ENCODE measurements at places on chromosomes 6 and 20.

DNA sequence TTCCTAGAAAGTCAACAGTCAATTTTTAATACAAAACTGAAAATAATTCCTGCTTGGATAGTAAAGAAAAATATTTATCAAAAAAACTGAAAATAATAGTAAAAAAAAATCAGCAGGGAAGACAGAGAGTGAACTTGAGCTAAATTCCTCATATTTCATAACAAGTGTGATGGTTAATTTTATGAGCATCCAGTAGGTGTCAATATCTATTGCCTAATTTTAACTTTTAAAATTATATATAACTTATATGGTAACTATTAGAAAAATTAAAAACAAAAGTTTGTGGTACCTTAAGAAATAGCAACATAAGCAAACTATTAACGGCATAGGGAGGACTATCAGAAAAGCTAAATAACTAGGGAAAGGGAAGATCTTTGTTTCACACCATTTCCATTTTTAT lies 2.1 kb downstream of the EPM2A start:
- DNase-seq, result no peak

GRCh38 chr6:66326228-66326627 lies 619.2 kb upstream of the EYS start:
- no peak for DNase-seq

DNA sequence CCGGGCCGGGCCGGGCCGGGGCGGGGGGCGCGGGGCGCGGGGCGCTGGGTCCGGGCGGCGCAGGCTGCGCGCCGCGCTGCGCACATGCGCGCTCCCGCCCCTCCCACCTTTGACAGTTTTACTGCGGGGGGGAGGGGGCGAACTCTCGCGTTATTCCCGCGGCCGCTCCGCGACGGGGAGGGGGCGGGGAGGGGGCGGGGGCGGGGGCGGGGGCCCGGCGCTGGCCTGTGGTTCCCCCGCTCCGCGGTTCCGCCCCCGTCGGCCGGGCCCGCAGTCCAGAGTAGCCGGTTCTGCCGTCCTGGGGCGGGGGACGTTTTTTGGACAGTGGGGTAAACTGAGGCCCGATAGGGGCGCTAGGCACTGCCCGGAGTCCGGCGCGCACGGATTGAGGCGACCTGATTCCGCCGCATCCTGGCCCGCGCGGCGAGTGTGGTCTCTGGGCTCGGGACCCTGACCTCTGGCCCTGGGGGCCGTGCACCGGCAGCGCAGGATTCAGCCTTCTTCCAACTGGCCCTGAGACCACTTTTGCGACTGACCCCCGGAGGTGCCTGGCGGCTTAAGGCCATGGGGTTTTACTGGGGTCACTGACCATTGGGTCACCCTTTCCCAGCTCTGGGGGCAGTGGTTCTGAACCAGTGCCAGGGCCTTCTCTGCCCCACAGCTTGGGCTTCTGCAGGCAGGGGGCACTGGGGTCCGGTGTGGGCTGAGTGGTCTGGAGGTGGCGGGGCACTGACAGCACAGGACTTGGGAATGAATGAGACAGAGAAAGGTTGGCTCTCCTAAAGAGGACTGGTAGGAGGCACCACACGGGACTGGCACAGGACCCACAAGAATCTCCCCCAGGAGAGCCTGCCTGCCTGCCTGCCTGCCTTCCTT lies at the start of gene ZNF512B:
Gene ZNF512B (minus strand): TSS at position 93 of the 876 bp plus-strand sequence. CDS start 1,980 bp downstream, outside the sequence.
- DNase-seq, result peak; percentile 66

DNA sequence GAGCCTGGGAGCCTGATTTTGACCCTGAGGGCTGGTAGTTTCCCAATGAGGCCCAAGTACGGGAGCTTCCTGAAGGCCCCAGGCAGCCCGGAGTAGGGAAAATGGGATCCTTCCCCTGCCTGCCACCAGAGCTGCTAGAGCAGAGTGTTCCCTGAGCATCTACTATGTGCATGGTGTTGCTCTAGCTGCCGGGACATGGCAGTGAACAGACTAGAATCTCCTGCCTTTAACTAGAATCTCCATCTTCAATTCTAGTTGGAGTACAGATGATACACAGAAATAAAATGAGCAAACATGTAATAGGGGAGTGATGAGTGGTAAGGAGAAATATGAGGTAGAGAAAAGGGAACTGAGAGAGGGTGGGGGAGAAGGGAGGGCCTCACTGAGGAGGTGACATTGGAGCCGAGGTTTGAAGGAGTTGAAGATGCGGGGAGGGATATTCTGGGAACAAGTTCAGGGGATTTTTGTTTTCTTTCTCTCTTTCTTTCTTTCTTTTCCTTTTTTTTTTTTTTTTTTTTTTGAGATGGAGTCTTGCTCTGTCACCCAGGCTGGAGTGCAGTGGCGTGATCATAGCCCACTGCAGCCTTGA lies 18.5 kb downstream of the VSTM2L start:
- DNase-seq, result no peak

- no peak for DNase-seq
Observed at GRCh38 chr20:42985628-42986027, 204.1 kb downstream of the PTPRT start.

GRCh38 chr6:152874846-152875568 lies 107.8 kb downstream of the FBXO5 start:
- DNase-seq, result no peak

DNA sequence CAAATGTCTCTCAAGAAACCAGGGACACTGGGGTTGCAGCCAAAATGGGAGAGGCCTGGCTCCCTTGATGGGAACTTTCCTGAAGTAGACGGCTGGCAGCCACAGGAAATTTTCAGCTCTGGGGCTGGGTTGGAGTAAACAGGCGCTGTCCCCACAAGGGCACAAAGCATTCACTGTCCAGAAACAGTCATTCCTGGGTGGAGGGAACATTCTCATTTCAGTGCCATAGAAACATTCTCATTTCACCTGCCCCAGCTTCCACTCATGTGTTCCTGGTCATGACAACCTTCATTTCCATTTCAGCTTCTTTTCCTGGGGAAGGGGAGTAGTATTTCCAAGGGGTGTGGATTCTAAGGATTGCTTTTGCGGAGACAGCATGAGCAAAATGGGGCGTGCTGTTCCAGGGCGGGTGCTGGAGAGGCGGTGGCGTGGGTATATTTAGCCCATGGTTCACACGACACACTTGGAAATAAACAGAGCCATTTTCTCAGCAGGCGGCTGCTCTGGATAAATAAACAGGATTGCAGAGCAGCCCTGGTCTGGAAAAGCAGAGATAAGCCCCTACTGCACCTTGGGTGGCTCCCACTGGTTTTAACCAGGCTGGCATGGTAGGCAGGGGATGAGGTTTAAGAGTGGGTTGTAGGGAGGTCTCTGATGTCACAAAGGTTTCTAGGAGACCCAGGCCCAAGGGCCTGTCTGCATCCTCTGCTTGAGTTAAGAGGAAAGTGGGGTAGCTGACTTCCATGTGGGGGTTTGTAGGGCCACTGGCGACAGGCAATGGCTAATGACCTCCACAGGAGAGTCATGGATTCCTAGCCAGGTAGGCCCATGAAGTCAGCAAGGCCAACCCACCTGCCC lies 32.9 kb downstream of the COX4I2 start:
- DNase-seq, result no peak

DNA sequence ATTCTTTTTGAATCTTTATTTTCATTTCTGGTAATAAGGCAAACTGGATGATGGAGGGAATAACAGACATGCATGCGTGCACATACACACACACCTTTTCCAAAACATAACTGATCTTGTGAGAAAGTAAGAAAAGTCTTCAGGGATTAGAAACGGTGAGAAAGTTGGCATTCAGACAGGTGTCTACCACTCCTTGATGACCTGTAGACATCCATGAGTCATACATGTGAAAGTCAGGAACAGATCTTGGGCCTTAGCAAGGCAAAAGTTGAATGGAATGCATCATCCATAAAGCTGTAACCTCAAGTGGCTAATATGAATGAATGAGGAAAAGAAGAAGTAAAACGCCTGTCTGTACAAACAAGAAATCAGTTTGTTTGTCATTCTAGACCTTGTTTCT lies 97.3 kb downstream of the GRIK2 start:
- no peak for DNase-seq

GRCh38 chr6:116767715-116768114 lies 2.2 kb upstream of the FAM162B start:
- no peak for DNase-seq

DNA sequence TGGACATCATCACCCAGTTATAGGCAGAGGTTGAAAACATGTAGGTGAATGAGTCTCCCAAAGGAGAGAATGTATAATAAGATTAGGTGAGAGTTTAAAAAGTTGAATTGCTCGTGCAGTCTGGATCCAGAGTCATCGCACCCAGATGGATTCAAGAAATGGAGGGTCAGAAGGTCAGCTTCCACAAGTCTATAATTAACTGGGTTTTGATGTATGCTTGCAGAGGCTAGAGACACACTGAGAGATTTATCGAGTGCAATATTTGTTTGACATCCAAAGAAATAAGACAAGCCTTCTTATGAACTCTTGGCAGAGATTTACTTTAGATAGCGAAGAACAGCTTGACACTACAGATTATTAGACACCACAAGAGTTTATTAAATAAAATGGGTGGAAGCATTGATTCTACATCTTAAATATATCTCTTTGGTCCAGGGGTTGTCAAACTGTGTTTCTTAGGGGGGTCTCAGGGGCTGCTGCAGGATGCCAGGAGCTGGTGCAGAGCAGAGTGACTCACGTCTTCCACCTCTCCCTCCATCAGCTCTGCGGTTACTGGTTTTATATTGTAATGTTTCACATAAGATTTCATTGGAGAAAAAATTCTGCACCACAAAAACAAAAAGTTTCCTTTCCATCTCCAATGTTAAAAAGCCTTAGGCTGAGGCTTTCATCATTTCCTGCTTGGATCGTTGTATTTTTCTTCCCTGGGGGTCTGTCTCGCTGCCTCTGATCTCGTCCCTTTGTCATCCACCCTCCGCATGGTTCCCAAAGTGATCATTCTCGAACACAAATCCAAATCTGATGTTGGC lies 176.2 kb upstream of the AHI1 start:
- DNase-seq, result no peak

DNA sequence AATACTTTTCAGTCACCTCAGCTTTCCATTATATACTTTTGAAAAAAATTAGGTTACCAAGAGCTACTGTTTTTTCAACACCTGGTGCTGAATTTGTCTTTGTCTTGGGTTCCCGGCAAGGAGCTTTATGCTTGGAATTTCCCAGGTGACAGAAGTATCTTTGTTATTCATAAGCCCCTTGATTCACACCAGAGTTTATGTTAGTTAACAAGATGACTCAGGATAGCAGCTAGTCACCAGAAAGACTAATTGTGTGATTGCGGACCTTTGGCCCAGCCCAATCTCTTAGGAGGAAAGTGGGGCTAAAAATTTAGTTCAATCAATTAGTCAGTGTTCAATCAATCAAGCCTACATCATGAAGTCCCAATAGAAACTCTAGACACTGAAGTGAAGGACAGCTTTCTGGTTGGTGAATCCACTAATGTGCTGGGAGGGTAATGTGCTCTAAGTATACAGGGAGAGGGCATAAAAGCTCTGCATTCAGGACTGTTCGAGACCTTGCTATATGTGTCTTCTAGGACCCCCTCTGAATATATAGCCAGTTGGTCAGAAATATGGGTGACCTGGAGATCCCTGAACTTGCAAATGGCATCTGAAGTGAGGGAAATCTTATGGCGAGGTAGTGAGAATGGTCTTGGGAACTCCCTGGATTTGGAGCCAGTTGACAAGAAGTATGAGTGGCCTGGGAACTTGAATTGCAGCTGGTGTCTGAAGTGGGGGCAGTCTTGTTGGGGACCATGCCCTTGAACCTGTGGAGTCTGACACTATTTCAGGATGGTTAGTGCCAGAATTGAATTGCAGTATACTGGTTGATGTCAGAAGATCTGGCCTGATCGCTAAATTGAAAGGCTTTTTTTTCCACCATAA lies 16.2 kb downstream of the TMEM30A start:
- DNase-seq, result no peak

DNA sequence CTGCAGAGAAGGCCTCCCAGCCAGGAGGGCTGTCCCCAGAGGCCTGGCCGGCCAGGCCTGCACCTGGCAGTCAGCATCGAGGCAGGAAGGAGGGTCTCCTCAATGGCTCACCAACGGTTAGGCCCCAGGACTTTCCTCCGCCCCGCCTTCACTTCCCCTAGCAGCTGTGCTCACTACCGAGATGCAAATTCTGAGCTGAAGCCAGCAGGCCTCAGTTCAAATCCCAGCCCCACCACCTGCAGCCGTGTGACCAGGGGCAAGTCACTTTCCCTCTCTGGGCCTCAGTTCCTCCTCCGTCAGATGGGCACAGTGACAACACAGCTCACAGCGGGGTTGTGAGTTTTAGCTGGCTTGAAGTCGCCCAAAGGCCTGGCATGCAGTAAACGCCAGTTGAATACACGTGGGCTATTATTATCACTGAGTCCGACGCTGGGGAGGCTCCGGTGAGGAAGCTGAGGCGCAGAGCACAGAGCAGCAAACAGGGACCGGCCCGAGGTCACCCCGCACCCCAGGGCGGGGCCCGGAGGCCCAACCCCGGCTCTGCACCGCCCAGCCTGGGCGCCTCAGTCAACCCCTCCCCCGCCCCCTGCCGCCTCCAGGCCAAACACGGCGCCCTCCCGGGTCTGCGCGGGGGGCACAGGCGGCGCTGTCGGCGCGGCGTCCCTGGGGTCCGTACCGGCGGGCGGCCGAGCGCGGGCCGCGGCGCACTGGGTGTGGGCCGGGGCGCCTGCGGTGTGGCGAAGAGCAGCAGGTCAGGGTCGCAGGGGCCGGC lies 671 bp downstream of the E2F1 start:
- peak; percentile 77 for DNase-seq

- no peak for DNase-seq
Observed at GRCh38 chr6:35061651-35062410, 79.3 kb downstream of the TCP11 start.

DNA sequence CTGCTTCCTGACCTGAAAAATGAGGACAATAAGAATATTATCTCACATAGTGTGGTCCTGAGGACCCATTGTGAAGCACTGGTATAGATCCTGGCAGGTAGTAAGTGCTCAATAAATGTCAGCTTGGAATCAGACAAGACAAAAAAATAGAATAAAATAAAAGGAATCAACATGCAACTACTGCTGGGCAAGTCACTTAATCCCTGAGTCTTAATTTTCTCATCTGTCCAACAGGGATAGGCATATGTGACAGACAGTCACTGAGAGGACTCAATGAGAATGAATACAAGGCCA lies 38.0 kb upstream of the PIM1 start:
- DNase-seq, result no peak

DNA sequence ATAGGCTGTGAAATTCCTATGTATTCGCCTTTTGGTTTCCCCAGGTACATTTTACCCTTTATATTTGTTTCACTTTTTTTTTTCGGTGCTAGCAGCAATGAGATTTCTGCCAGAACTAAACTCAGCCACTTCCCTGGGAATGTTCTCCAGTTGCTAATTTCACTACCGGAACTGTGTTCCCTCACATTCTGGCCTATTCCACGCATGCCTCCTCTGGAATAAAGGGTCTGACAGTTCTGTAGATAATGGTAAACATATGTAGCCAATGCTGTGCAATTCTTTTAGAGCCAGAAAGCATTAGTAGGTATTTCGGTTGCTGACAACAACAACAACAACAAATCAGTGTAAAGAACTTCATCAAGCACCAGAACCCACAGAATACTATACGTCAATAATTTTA lies 96.1 kb upstream of the TBX18 start:
- no peak for DNase-seq

DNA sequence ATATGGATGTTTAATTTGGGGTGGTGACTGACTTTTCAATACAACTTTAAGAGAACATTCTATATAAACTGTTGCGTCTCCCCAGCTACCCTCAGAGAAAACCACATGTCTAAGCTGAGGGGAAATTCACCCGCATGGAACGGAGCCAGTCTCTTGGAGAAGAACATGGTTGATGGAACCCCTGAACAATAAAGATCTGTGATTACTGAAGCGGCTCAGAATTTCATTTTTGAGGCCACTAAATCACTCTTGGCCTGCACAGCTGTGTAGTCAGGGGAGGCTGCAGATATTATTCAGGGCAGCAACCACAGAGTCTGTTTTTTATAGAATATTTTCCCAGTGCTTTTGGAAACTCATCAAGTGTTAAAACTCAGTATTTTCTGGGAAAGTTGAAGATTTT lies 73.8 kb downstream of the EYA4 start:
- no peak for DNase-seq
